Natural killer cell treated with Interleukin-12 subunit alpha and Interleukin-12 subunit beta and Interleukin-15 and Interleukin-18, amount 100 ng/mL, for 72 hours (primary cell): ENCODE measurements at places on chromosomes 6 and 20. TPM values are rescaled to one million over a fixed set of nuclear protein-coding genes. Genes with fewer than 3 reads are reported as not detected.
A peak's percentile ranks its signal among the peaks of the same experiment; 100 is the strongest.

- DNase-seq = no peak
Measured at GRCh38 chr6:121235386-121235785, 98.9 kb downstream of the TBC1D32 start.

EDN1 gene
- 0.20 TPM for total RNA-seq

GRCh38 chr20:54680872-54681619 is 205.7 kb downstream of the DOK5 start:
- DNase-seq = no peak

- peak; percentile 66 for DNase-seq
Measured at GRCh38 chr20:51554538-51555165, 12.1 kb upstream of the NFATC2 start.

- DNase-seq = no peak
Measured at GRCh38 chr6:134809130-134809529, 140.8 kb downstream of the ALDH8A1 start.

DNA sequence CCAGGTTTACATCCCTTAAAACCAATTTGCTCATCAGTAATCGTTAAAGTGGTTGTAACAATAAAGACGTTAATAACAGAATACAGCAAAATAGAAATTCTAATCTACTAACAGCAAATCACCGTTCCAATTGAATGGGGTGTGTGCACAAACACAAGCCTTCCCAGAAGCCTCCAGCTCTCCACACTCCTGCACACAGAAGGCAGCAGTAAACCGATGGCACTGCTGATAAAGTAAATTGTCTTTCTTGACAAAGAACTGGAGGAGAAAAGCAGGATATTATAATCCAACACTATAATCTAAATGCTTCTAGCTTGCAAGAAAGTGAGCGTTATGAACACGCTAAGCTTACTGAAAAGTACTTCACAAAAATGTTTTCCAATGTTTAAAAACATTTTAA is 7.0 kb downstream of the ZNF217 start:
- DNase-seq = no peak

GRCh38 chr6:82741996-82742385 is 323.6 kb downstream of the UBE3D start:
- DNase-seq = no peak

CFAP206 gene
- total RNA-seq = not detected

GRCh38 chr6:68040312-68040778 is 594.7 kb upstream of the ADGRB3 start:
- no peak for DNase-seq

DNA sequence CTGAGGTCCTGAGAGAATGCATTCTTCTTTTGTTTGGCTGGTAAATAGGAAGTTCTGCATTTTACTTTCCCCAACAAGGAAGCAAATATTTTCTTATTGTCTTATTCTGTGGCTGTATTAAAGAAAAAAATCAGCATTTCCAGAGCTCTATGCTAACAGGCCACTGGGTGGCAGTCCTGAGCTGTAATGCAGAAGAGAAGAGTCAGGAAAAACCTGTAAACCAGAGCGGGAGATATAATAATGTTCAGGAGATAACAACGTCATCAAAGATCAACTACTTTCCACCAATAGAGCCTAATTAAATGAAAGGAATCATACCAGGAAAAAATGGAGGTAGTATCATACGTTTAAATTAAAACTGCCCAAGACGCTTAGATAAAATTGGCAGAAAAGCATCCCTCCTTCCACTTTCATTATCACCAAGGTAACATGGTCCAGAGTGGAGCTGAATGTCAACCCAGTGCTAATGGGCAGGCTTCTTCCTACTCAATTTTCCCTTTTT is 55.6 kb upstream of the CARMIL1 start:
- DNase-seq = no peak

DNA sequence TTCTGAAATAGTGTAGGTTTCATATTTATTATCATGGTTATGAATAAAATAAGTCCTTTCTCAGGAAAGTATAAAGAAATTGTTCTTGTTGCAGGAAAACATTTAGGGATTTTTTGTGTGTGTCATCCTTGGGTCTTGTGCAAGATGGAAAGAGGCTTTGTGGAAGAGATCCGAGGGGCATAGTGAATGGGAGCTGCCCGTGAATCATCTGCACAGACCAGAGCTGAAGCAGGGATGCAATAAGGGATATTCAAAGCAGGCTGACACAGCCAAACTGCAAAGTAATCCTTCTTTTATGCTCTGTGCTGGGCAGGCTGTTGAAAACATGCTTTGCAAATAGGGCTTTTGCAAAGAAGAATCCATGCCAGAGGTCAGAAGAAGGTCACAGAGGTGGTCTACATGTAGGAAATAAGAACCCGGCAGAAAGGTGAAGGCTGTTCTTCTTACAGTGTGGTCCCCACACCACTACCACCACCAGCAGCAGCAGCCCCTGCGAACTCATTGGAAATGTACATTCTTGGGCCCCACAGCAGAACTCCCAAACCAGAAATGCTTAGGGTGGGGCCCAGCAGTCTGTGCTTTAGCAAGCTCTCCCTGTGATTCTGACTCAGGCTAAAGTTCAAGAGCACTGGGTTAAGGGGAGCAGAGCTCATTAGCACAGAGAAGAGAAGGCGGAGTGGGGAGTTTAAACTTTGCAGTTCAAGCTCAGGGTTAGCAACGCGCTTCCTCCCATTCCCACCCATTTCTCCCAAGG is 237.6 kb downstream of the QKI start:
- DNase-seq = no peak

SLC22A2 gene
- total RNA-seq = not detected
